Cerebellum (tissue), 4 donors: ENCODE measurements at places on chromosomes 2 and 18.

DNA sequence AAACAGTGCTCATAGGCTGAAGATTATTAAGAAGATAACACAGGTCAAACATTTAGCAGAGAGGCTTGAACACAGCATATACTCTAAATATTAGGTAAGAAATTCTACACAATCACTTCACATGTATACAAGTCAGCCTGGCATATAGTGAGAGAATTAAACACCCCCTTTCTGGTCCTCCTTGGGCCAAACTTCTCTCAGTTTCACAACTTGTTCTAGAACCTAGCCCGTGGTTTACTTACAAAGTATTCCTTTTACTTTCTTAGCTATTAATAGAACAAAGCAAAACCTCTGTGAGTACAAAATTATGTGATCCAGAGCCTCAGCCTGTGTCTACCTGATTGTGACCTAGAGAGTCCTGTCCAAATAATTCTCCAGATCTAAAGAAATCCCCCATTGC, 562.8 kb downstream of the TNS1 start:
- no peak for DNase-seq

GRCh38 chr2:17441055-17441771, 77.0 kb downstream of the RAD51AP2 start:
- no peak for DNase-seq

DNA sequence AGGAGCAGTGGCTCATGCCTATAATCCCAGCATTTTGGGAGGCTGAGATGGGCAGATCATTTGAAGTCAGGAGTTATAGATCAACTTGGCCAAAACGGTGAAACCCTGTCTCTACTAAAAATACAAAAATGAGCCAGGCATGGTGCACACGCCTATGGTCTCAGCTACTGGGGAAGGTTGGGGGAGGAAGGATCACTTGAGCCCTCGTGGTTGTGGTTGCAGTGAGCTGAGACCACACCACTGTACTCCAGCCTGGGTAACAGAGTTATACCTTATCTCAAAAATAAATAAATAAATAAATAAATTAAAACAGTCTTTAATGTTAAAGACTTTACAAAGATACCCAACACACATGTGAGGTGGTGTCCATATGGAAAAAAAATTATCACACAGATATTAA, 134.0 kb downstream of the C2orf74 start:
- DNase-seq: no peak

DNA sequence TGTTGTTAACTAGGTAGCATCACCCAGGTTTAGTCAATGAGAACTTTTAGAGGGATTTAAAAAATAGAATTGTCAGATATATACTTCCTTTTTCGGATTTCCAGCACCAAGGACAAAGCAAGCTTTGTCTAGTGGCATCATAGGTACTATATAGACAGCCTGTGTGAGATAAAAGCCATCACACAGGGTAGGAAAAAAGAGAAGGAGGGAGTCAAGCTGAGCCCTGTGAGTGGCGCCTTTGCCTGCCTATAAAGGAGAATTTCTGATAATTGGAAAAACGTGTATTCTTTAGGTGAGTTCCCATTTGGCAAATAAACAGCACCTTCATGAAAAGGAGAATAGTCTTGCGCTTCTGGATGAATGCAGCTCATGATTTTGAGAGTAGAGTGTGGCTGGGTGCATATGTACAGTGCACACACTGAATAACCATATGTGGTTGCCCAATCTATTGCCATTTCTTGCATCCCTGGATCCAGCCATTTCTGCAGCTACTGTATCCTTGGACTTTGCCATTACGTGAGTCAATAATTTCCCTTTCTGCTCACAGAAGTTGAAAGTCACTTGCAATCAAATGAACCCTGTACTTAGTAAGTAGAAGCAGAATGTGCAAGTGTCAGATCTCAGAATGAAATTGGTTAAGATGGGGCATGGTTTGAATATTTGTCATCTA, 559.9 kb upstream of the MEX3C start:
- DNase-seq: no peak

DNA sequence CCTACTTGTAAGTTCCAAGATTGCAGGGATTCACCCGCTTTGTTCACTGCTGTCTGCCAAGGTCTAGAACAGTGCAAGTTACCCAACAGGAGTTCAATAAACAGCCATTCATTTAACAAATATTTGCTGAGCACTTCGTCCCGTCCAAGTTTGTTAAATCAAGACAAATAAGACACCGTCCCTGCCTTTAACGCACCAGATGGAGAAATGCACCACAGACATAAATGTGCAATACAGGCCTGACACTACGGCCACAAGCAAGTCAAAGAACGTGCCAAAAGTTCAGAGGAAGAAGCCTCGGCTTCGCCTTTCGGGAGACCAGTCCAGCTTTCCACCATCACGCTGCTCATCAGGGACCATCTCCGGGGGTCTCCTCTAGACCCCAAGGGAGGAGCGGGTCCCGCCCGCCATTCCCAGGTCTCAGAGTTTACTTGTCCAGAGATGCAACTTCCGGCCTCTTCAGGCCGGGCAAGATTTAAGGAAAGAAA, 429 bp downstream of the C2orf76 start:
- no peak for DNase-seq

DNA sequence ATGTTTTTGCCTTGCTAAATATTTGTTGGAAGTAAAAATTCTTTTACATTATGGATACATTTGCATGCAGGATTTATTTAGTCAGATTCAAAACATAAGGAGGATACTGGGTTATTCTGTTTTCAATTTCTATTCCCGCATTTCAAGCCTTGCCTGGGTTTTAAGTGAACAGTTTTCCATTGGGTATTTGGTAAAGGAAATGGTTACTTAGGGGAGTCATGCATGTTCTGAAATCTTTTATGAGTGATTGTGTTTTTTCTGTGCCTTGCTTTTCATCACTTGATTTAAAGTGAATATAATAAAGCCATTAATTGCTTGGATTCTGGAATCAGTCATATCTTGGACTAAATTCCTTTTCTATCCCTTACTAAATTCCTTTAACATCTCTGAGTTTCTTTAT, 12.0 kb upstream of the SP9 start:
- DNase-seq: no peak

GRCh38 chr2:167814881-167815718, 432.3 kb downstream of the STK39 start:
- no peak for DNase-seq

DNA sequence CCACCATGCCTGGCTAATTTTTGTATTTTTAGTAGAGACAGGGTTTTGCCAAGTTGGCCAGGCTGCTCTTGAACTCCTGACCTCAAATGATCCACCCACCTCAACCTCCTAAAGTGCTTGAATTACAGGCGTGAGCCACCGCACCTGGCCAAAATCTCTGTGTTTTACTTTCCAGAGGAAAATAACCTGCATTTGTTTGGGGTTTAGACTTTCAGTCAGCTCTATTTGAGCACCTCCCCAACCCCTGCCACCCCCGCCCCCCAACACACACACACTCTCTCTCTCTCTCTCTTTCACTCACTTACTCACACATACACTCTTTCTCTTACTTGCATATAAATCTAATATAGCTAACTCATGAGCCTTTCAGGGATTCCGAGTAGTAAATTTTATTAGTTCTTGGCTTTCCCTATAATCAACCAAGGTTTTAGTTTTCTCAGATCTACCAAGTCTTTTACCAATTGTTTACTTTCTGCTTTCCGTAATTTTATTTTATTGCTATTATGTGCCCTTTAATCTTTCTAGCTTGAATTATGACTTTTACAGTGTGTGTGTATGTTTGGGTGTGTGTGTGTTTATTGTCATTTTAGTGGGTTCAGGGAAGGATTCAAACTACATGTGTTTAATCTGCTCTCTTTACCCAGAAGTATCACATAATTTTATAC, 24.5 kb downstream of the MFSD6 start:
- DNase-seq: no peak

DNA sequence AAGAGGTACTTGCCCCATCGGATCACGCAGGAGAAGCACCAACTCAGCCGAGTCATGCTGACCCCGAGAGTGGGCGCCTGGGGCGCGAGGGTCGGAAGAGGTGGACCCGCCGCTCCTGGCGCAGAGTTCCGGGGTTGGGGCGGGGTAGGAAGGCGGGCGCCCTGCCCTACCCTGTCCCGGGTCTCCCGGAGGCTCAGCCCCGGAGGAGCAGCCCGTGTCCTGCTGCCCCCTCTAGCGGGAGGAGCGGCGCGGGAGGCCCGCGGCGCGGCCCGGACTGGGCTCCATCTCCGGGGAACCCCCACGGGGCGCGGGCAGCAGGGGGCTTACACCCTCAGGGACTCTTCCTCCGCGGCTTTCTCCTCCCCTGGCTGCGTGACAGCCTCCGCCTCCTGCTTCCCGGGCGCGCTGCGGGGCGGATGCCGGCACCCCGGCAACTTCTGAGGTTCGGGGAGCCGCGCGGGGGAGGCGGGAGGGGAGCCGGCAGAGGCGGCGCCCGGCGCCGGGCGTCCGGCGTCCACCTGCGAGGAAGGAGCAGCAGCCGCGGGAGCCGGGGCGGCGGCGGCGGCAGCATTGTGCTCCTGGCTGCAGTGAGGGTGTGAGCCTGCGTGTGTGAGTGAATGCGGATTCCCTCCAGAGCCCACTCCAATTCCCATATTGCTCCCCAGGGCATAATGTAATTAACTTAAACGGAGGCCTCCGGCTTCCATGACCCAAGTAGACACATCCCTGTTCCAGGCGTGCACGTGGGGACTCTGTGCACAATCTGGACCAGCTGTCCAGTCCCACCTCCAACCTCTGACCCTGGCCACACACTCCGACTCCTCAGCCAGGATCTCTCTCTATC, 7.6 kb upstream of the TNS1 start:
- no peak for DNase-seq

DNA sequence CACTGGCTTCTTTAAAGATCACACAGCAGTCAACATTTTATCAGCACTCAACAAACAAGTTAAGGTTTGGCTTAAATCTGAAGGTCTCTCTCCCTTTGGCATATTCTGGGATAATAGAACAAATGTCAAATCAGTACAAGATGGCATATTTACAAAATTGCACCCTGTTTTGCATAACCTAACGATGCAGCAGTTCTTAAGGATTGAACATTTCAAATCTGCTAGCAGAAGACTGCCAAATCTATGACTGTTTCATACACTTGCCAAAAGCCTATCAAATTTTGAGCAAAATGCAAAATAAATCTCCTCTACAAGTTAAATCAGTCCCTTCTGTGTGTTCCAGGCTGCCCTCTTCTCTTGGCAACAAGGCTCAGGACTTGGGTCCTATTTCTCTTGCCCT, 73.6 kb downstream of the DPP4 start:
- no peak for DNase-seq

DNA sequence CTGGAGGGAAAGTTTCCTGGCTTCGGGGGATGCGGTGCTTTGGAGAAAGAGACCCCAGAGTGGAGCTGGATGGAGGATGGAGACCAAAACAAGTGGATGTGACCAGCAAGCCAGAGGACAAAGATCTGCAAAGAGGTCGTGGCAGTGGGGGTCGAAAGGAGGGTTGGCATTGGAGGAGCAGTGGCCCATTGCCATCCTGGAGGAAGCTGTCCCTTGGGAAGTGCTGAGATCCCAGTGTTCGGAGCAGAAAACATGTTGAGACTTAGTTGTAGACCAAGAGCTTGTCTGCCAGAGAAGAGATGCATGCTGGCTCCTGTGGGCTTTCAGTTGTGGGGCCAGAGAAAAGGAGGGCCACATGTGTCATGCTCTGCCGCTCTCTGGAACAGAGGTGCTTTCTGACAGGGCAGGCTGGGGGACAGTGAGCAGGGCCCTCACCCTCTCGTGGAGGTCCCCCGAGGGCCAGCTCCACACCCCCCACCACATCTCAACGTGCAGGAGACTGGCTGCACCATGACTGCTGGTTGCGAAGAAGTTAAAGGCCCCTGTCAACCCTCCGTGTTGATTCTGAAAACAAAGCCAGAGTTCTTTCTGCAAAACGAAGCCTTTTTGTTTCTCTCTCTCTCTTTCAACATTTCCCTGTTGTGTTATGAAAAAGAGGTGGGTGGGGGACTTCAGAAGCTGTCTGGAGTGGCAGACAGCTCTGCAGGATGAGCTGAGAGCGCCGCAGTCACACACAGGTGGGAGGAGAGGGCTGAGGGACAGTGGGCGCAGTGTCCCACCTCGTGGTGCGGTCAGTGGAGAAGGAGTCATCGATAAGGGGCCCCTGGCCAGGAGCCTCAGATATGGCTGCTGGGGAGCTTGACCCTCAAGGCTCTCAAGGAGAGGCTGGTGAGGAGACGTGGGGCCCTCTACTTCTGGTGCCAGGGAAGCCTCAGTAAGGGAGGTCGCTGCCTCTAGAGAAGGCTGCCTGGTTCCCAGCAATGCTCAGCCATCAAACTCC, 77.6 kb upstream of the BCL2L11 start:
- no peak for DNase-seq

- DNase-seq: no peak
These were observed 69.0 kb downstream of the TPO start for GRCh38 chr2:1482253-1482675.

GRCh38 chr2:225124311-225125017, 82.2 kb upstream of the DOCK10 start:
- no peak for DNase-seq

DNA sequence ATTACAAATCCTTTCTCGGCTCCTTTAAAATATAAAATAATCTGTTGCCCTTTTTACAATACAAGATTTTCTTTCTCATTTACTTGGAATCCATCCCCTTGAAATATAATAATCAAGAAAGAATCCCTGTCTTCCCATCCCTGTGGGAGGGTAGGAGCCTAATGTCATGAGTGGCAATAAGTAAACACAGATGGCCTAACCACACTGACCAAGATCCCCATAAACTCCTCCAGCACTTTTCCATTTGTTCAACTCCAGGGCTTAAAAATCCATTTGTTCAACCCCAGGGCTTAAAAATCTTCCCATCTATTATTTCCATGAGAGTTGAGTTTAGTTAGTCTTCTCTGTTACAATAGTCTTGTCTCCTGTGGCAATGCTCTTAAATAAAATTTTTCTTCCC, 297.6 kb downstream of the CDH7 start:
- no peak for DNase-seq

DNA sequence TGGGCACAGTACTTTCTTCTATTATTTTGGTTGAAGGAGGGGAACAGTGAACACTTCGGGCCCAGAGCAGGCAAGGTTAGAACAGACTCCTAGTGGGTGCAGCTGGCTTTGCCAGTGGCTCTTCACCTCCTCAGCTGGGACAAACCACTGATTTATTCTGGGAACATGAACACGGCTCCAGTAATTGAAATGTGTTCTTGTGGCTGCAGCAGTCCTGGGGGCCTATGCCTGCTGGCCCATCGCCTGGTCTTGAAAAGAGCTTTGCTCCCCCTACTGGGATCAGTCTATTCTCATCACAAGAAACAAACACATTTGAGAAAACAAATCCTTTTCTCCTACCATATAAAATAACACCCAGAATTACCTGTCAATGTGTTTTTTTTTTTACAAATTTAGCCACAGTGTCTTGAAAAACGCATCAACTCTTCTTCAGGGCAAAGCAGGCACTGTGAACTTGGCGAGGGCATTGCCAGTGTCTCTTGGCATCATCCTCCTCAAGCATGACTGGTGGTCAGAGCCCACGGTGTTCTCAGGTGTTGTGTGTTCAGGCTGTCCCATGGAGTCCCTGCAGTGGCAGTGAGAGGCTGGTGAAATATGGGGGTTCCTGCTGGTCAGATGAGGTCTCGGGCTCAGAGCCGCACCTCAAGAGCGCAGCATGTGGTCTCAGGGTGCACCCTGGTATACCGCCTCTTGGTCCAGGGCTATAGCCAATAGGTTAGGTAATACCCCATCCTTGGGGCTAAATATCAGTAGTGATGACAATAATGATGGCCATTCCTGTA, 51.3 kb downstream of the RNF144A start:
- no peak for DNase-seq
